ENCODE measurements at places on chromosomes 5 and 9.

GRCh38 chr9:128254362-128254761, 21.4 kb downstream of the GOLGA2 start:
- DNase-seq: no peak

DNA sequence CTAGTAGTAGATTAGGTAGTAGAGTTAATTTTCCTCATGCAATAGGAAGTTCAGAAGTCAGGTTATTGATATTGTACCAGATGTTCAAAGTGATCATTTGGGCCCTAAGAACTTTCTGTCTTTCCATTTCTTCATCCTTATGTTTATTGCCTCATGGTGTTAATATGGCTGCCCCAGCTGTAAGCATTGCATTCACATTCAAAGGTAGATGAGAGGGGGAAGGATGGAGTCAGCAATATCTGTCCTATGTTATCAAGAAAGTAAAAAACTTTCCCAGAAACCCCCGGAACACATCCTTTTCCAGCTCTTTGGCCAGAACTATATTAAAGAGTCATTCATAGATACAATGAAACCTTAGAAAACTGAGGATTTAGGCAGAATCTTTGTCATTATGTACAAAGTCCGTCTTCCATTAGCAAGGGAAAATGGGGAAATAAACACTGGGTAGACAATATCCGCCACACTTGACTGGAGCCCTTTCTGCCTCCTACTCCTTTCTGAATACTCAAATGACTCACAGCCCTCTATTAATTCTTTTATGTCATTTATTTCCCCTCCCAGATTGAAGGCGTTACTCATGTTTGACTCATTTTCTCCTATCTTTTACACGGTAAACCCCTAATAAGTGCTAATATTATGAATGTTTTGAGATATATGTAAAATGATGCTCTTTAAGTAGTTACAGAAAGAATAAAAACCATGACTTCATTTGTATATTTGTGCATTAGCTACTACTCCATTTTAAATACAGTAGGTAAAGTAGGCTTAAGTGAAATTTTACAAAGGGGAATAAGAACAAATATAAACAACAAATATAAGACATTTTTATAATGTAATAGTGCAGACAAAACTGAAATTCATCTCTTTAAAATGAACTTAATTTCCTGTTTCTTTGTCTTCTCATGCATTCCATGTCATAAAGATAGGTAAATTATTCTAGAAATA, 127.6 kb downstream of the SLF1 start:
- DNase-seq: no peak

DNA sequence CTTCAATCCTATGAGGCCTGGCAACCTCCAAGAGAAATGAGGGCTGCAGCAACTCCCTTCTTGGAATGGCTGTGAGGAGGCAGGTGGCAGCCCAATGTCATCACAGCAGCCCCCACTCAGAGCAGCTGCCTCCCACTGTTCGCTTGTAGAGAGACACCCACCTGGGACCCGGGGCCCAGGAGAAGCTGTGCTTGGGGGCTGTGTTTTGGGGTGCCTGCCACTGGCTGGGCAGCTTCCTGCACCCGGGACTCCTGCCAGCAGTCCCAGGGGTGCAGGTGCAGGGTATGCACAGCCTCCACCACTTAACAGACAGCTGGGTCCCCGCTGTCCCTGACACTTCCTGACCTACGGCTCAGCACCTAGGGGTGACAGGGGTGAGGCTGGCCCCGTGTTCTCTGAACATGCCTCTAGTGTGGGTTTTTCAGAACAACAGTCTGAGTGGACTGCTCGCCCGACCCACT, 26.2 kb downstream of the NIPAL4 start:
- no peak for DNase-seq

DNA sequence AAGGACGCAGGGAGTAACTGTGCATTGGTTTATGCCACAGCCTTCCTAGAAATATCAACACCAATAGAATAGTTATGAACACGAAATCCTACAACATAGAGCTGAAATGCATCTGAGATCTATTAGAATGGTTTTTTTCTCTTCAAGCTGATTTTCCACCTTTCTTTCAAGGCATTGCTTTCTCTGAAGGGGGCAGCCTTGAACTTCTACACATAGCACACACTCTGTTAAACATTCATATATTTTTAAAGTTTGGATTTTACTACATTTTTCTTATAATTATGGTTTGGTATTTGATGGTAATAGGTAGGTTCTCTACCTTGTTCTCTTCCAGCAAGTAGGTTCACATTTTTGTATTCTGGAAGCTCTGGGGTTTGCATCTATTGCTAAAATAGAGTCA, 661.8 kb downstream of the SEMA5A start:
- no peak for DNase-seq

- no peak for DNase-seq
Observed at GRCh38 chr9:129803676-129804060, 684 bp downstream of the TOR1B start.

All from activated T-cell treated with anti-CD3 and anti-CD28 coated beads for 4 hours (primary cell).